Activated CD4-positive, alpha-beta T cell treated with anti-CD3 and anti-CD28 coated beads for 24 hours (primary cell): ENCODE measurements at places on chromosomes 7 and 10.
A peak's percentile ranks its signal among the peaks of the same experiment; 100 is the strongest.

GRCh38 chr7:73799282-73800141, 29.4 kb upstream of the CLDN3 start:
- DNase-seq = no peak

DNA sequence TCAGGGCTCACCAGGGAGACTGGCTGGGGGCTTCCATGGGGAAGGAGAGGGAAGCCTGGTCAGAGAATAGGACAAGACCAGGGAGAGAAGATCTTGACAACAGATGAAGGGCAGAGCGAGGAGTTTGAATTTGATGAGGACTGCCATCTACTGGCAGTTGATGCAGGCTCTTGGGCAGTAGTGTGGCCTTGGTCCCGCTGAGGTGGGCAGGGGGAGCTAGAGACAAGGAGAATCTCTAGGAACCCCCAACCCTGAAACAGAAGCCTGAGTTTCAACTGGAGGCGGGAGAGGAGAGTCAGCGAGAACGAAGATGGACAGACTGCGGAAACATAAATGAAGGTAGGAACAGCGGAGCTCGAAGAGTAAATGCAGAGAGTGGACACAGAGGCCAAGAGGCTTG, 81.0 kb downstream of the PPP1R3C start:
- no peak for DNase-seq

DNA sequence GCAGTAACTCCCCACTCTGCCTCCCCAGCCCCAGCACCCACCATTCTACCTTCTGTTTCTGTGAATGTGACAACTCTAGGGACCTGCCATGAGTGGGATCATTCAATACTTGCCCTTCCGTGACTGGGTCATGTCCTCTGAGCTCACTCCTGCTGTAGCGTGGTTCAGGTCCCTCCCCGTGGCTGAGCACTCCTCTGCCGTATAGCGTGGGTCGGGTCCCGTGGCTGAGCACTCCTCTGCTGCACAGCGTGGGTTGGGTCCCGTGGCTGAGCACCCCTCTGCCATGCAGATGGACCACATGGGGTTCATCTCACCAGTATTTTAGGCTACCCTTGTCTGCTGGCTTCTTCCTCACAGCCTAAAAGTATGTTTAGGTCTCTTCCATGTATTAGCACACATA, 43.0 kb downstream of the INSIG1 start:
- no peak for DNase-seq

GRCh38 chr10:112382515-112383235, 8.8 kb downstream of the ACSL5 start:
- no peak for DNase-seq

GRCh38 chr7:18179093-18179492, 151.4 kb upstream of the PRPS1L1 start:
- DNase-seq = no peak

- DNase-seq = peak; percentile 15
Observed at GRCh38 chr7:139358541-139359365, 941 bp upstream of the LUC7L2 start.

- DNase-seq = peak; percentile 2
Observed at GRCh38 chr10:42836771-42837468, 54.3 kb downstream of the BMS1 start.

GRCh38 chr10:31188792-31189406, 130.1 kb upstream of the ZEB1 start:
- DNase-seq = no peak

GRCh38 chr7:151031011-151031410, 2.8 kb downstream of the ABCB8 start:
- DNase-seq = no peak

DNA sequence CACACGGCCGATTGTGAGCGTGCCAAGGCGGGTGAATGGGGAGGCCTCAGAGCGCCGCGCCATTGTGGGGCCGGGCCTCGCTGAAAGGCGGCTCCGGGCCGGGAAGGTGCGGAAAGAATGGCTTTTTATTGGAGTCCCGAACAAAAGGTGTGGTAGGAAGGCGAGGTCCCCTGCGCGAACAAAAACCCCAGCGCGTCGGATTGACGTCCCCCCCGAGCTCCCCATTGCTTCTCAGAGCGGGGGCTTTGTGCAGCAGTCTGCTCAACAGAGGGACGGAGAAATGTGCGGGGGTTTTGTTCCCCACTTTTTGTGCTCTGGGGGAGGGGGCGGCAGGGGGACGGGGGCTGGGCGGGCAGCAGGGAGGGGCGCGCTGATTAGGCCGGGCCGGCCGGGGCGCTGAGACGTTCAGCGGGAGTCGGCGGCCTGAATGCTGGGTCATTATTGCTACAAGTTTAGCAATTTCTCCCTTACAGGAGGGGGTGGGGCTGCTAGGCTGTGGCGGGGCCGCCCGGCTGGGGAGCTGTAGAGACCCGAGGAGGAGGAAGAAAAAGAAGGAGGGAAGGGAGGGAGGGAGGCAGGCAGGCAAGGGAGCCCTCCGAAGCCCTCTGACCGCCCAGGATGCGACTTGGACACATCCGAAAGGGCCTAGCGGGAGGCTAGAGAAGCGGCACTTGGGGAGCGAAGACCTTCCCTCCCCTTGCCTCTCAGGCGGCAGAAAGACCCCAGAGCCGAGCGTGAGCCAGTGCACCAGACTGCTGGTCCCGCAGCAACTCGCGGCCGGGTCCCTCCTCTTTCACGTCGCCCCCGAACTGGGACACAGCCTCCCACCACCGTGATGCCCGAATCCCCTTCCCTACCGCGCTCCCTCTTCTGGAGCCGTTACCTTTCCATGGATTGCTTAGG, 4.6 kb downstream of the NKX2-3 start:
- DNase-seq = no peak

DNA sequence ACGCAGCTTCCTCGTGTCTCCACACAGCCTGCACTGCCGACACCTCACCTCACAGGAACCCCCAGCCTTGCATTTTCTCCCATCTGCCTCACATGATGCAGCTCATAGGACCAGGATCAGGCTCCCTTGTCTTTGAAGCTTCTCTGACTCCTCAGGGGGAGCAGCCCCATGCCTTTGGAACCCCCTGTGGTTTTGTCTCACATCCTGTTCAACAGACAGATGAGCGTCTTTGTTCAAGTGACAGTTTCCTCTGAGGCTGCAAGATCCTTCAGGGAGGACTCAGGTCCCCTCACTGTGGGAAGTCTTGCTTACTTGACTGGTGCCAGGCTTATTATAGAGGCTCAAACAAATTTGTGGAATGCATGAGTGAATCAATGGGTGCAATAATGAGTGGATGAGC, 667.1 kb downstream of the INHBA start:
- DNase-seq = no peak

DNA sequence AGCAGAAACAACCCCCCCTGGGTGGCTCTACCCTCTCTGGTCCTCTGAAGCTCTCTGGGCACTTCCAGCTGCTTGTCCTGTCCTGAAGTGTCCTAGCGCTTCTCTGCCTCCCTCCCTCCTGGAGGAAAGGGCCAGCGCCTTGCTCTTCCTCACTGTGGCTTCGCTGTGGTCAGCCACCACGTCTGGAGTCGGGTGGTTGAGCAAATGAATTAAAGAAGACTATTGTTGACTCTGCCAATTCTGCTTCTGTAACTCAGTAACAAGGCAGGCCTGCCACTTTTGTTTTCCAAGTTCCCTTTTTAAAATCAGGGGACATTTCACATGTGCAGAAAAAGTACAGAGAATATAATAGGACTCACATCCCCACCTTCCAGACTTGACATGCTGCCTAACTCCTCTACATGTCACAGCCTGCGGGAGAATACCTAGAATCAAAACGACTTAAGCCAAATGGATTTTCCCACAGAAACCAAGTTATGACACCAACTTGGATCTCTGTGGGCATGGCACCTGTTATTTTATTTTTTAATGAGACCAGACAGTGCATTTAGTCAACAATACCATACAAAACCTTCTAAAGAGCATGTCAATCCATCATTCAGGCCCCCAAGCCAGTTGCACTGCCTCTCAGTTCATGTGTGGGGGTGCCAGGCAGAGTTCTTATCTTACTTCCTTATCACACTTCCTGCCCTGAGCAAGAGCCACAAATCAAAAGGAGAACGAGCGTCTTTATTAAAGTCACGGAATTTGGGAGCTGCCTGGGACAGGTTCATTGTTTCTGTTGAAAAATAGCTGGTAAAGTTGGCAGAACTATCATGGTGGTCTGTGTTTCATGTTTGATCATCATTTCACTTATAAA, 6.8 kb downstream of the FFAR4 start:
- no peak for DNase-seq

DNA sequence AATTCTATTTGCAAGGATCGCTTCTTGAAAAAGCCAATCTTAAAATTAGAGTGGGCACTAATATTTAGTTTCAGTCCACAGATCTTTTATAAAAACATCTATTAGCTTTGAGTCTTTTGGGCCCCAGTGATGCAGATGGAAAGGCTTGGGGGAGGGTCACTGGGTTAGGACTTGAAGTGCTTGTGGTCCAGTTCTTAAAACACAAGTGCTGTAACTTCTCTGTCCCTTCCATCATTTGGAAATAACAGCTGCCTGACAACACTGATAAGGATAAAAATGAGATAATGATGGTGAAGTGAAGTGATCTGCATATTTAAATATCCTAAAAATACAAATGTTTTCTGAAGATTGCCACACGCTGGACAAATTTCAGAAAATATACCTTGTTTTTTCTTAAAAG, 37.1 kb upstream of the ZRANB1 start:
- DNase-seq = no peak

GRCh38 chr10:54124209-54124885, 676.7 kb downstream of the PCDH15 start:
- no peak for DNase-seq

DNA sequence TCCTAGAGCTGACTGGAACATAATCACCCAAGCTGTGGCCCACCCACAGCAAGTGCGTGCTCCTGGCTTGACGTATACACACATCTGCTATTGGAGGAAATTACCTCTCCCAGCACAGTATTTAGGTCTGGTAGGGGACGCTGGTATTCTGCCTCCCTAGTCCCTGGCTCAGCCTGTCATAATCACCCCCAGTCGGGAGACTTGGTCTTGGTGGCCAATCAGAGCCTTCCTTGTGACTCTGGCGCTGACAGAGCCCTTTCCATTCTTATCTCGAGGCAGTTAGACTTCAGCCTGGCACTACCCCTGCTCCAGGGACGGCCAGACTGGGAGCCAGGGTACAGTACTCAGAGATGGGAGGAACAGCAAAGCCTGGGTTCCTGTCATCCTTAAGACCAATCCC, 14.3 kb upstream of the PRKAG2 start:
- DNase-seq = no peak

GRCh38 chr7:27316311-27316710, 73.7 kb downstream of the EVX1 start:
- no peak for DNase-seq

GRCh38 chr10:121078036-121078435, 226.9 kb downstream of the WDR11 start:
- no peak for DNase-seq

DNA sequence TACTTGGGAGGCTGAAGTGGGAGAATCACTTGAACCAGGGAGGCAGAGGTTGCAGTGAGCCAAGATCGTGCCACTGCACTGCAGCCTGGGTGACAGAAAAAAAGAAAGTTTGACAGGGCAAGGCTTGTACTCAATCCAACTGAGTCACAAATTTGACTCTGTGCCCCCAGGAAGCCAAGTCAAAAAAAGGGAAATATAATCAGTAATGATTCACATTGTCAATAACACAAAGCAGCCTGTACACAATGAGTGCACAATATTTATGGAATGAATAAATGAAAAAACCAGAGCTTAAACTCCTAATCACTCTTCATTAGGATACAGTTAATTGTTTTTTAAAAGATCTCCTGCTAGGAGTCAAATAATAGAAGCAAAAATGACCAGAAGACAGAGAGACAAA, 6.4 kb downstream of the NAPEPLD start:
- no peak for DNase-seq

GRCh38 chr10:61612450-61612849, 50.3 kb upstream of the CABCOCO1 start:
- DNase-seq = no peak

DNA sequence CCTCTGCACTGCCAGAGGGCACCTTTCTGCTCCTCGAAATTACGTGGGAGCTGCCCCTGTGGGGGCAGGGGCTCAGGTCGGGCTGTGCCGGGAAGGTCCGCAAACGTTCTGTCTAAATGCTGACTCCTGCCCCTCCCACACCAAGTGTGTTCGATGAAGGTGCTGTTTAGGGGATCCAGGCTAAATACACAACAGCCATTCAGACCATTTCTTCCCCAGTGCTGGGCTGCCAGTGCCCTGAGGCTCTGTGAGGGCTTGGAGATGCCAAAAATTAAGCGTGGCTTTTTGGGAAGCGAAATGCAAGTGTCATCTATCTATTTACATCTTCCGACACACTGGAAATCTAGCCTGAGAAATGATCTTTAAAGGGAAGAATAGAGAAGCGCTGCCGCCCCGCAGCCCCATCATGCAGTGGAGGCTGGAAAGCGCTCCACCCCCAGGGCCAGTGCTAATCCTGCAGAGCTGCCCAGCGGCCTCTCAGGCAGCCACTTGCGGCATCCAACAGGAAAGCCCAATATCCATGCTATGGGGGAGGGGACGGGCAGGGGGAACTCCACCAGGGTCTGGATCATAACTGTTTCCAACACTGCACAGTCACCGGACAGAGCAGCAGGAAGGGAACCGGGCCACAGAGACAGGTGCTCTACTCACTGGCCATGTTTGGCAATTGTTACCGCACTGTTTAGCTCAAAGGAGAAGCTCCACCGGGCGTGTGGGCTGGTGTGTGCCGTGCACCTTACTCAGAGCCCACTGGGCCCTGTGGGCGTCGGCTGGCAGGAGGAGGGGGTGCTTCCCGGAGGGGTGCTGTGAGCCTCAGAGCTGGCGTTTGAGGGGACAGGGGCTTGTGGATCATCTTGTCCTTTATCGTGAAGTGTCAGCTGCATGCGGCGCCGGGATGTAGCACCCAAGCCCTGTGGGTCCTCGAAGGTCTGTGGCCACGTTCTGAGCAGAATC, 205.5 kb downstream of the DNAJB6 start:
- no peak for DNase-seq

- no peak for DNase-seq
Observed at GRCh38 chr7:151823566-151824372, 53.1 kb downstream of the PRKAG2 start.

GRCh38 chr7:100546129-100546925, 7.3 kb downstream of the AGFG2 start:
- DNase-seq = no peak

GRCh38 chr10:69500864-69501468, 49.7 kb downstream of the TSPAN15 start:
- DNase-seq = no peak
